ENCODE measurements at places on chromosomes 2 and 18.
A peak's percentile ranks its signal among the peaks of the same experiment; 100 is the strongest.

GRCh38 chr2:53058526-53058925 lies 709.1 kb upstream of the CHAC2 start:
- no peak for DNase-seq

DNA sequence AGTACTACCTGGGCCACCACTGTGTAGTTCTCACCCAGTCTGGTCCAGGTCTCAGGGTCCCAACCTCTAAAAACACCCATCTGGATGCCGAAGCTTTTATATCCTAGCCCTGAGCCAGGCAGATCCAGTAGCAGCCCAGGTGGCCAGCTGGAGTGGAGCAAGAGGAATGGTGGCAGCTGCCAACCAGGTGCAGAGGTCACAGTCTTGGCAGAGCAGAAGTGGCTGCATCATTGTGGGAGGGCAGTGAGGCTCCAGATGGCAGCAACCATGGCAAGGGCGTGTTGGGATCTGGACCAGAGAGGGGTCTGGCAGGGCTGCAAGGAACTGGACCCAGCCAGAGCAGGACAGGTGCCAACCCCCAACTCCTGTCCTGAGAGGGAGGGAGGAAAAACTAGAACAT lies 72.2 kb upstream of the AGAP1 start:
- no peak for DNase-seq

DNA sequence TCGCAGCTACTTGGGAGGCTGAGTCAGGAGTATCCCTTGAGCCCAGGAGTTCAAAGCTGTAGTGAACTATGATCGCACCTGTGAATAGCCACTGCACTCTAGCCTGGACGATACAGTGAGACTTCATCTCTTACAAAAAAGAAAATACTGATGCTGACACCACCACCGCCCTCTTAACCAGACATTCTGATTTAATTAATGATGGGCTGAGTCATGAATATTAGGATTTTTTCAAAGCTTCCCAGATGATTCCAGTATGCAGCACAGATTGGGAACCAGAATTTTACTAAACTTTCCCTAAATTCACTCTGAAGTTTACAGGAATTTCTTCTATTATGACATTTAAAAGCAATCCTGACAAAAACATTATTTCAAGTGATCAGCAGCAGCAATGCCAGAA lies 130.1 kb downstream of the ERBB4 start:
- no peak for DNase-seq

GRCh38 chr2:30964334-30965005 lies 157.2 kb upstream of the CAPN13 start:
- DNase-seq, result peak; percentile 46

GRCh38 chr2:196839574-196839973 lies 30.4 kb upstream of the C2orf66 start:
- DNase-seq, result no peak

DNA sequence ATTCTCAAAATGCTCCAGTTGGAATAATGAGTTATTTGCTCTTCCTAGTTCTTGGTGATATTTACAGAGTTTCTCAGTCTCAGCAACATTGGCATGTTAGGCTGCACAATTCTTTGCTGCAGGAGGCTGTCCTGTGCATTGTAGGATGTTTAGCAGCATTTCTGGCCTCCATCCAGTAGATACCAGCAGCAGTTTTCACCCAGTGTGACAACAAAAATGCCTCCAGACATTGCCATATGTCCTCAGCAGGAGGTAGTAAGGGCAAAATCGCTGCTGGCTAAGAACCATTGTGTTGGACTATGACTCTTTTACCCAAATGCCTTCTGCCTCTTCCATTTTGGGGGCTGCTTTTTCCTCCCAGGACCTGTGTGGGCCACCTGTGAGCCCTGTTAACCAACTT lies 50.4 kb downstream of the PAX8 start:
- DNase-seq, result no peak

Data from NCI-H1436 (cell line).